Gastrocnemius medialis (tissue), 4 donors: ENCODE measurements at places on chromosomes 3 and 15. TPM values are rescaled to one million over a fixed set of nuclear protein-coding genes. Genes with fewer than 3 reads are reported as not detected.

SPINK8 gene
- total RNA-seq = not detected

IMPG2 gene
- 0.42 TPM for total RNA-seq

- no peak for DNase-seq
- peaks cover 38% of the 10 kb centered on the region for H3K4me1 ChIP-seq
- H3K36me3 ChIP-seq = no peaks in the 10 kb centered on the region
These were observed 40.5 kb downstream of the STT3B start for GRCh38 chr3:31573036-31573779.

CHCHD6 gene
- 3.6 TPM for total RNA-seq

GRCh38 chr15:52620496-52620895, 51.7 kb upstream of the ARPP19 start:
- no peaks in the 10 kb centered on the region for H3K27me3 ChIP-seq
- peaks cover 2% of the 10 kb centered on the region for H3K36me3 ChIP-seq
- DNase-seq = no peak
- no peak overlapping the region for H3K27ac ChIP-seq

U2SURP gene
- 43.2 TPM for total RNA-seq

- H3K27me3 ChIP-seq = no peaks in the 10 kb centered on the region
- H3K36me3 ChIP-seq = no peaks in the 10 kb centered on the region
- peak overlapping the region; percentile 44 for H3K27ac ChIP-seq
These were observed 50.3 kb downstream of the CHSY1 start for GRCh38 chr15:101201411-101202174.

- H3K27ac ChIP-seq = no peak overlapping the region
- peaks cover 5% of the 10 kb centered on the region for H3K4me1 ChIP-seq
- H3K4me3 ChIP-seq = no peak overlapping the region
- no peaks in the 10 kb centered on the region for H3K27me3 ChIP-seq
These were observed 57.4 kb downstream of the TIGIT start for GRCh38 chr3:114351123-114351821.

GRCh38 chr3:139020868-139021234, at the start of gene PRR23B:
PRR23B (minus strand) TSS chr3:139020926; CDS start chr3:139020661, 265 bp downstream.
- no peak within 1 kb of the TSS for H3K27ac ChIP-seq
- no peak for DNase-seq
- no peaks in the 10 kb centered on the region for H3K27me3 ChIP-seq

DNA sequence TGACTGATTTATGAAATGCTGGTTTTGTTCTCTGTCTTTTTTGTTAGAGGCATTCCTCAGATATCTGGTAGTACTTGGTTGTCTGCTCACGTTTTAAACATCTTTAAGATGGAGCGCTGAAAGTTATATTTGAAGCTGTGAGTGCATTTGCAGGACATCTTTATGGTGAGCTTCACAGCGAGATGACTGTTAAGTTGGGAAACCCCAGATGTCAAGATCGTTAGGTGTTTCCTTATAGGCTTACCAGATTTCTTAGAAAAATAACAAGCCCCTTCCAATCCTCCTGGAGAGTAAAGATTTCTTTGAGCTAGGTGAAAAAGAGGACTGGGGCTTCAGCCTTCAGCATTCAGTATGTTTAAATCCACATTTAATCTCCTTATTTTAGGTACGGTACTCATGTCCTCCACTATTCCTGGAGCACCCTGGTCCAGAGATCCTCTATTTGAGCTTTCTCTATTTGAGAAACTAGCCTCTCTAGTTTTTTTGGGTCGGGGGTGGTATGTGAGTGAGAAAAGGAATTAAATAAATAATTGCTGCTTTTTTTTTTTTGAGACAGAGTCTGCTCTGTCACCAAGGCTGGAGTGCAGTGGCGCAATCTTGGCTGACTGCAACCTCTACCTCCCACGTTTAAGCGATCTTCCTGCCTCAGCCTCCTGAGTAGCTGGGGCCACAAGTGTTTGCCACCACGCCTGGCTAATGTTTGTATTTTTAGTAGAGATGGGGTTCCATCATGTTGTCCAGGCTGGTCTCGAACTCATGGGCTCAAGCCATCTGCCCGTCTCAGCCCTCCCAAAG, 72.3 kb downstream of the ZNF609 start:
- H3K27ac ChIP-seq = no peak overlapping the region
- H3K4me3 ChIP-seq = no peak overlapping the region
- no peaks in the 10 kb centered on the region for H3K4me1 ChIP-seq
- H3K36me3 ChIP-seq = no peaks in the 10 kb centered on the region

DET1 gene
- total RNA-seq = 5.3 TPM

GOLGA8M gene
- total RNA-seq = not detected

RBM15B gene
- total RNA-seq = 9.5 TPM

AP3B2 gene
- total RNA-seq = not detected

- no peaks in the 10 kb centered on the region for H3K27me3 ChIP-seq
- H3K36me3 ChIP-seq = no peaks in the 10 kb centered on the region
- no peak overlapping the region for H3K4me3 ChIP-seq
- no peak for DNase-seq
These were observed 21.3 kb upstream of the B3GALNT1 start for GRCh38 chr3:161126495-161126894.

GRCh38 chr3:48966876-48967361, 23.1 kb upstream of the P4HTM start:
- no peaks in the 10 kb centered on the region for H3K27me3 ChIP-seq
- H3K27ac ChIP-seq = peak overlapping the region; percentile 19
- H3K36me3 ChIP-seq = no peaks in the 10 kb centered on the region
- no peak overlapping the region for H3K4me3 ChIP-seq

DNA sequence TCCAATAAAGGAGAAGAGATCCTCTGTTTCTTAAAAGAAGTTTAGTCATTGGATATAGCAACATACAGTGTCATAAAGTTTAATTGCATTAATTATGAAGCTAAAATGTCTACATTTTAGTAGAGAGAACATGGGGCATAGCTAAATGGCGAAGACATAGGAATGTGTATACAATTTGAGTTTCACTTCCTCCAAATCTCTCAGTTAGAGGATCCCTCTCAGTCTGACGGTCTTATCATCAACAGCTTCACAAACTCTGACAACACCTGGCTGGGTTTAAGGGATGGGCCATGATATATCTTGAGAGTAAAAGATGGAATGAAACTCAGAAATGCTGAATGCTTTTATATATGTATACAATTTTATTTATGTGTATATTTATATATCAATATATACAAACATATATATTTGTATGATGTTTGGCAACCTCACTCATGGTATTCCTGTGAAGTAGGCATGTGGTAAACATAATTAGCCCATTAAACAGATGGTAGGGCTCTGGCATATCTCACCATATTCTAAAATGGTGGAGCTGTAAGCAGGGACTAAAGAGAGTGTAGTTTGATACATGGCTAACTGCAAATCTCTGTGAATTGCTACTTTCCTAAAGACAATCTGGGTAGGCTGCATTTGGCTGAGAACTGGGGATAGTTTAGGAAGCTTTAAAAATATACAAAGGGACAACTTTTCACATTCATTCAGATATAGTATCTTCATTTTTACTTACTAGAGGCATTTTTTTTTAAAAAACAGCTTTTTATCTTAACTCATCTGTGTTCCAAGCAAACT, 111.6 kb downstream of the TIGIT start:
- no peaks in the 10 kb centered on the region for H3K27me3 ChIP-seq
- H3K36me3 ChIP-seq = no peaks in the 10 kb centered on the region
- peak overlapping the region; percentile 25 for H3K27ac ChIP-seq
- DNase-seq = no peak
- peaks cover 87% of the 10 kb centered on the region for H3K4me1 ChIP-seq

STAC gene
- 1.7 TPM for total RNA-seq

DNA sequence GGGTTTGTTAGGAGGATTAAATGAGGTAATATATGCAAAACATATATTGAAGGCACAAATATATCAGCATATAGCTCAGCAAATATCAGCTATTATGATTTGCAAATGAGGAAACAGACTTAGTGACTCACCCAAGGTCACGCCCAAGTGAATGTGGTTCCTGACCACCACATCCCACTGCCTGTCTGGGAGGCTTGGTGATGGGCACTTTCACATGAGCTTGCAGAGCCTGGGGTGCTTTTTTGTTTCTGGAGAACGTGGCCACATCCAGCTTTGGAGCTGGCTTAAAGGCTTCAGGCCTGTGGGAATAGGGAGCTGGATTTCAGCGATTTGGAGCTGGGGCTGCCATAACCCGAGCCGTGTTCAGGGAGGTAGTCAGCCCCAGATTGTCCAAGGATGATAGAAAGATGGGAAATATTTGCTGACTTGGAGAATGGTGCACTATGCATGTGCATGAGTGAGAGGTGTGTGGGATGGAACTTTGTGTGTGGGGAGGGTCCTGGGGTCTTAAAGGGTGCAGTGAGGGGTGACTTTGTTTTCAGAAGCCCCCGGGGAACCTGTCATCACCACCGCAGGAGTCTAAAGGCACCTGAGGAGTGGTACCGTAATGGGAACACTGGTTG, 12.0 kb upstream of the FGD5 start:
- no peak overlapping the region for H3K4me3 ChIP-seq
- peaks cover 19% of the 10 kb centered on the region for H3K27me3 ChIP-seq
- H3K4me1 ChIP-seq = no peaks in the 10 kb centered on the region
